ENCODE measurements at places on chromosomes 16 and 17. TPM values are rescaled to one million over a fixed set of nuclear protein-coding genes. Genes with fewer than 3 reads are reported as not detected.

Gene GPR139
- total RNA-seq: not detected

Gene PRM1
- not detected for total RNA-seq

DNA sequence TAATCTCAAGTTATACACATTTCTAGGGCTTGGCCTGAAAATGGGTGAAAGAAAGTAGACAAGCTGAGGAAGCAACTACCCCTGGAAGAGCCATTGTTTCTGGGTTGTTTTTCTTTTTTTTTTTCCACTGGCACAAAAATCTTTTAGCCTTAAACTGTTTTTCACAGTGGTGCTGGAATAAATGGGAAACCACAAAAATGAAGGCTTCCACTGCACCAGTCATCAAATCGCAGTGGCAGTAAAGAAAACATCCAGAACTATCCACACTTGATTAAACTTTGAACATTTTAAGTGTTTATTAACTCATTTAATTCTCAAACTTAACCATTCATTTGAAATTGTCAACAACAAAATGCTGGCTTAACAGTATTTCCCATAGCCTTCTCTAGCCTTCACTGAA, 14.3 kb downstream of the CMTM4 start:
- peak; percentile 24 for DNase-seq

GRCh38 chr16:83951544-83951943, 1.5 kb upstream of the OSGIN1 start:
- no peak for DNase-seq

- peak; percentile 35 for DNase-seq
Observed at GRCh38 chr17:12342609-12343435, 322.1 kb downstream of the MAP2K4 start.

Measured in Caki2 (cell line).